Caudate nucleus (tissue), 63 donors: ENCODE measurements at places on chromosomes 7 and 10.

DNA sequence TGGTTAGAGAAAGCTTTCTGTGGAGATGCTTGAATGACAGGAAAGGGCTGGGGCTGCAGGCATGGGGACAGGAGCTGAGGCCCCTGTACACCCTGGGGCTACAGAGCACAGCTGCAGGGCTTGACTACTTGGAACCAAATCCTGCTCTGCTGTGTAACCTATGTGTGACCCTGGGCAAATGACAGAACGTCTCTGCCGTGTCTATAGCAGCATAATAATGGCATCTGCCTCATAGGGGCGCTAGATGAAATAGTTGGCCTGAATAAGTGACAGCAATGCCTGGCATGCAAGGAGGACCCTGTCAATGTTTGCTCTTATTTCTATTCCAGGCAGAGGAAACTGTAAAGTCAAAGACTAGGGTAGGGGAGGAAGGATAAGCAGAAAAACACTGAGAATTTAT is 254.0 kb downstream of the USP6NL start:
- DNase-seq: no peak

DNA sequence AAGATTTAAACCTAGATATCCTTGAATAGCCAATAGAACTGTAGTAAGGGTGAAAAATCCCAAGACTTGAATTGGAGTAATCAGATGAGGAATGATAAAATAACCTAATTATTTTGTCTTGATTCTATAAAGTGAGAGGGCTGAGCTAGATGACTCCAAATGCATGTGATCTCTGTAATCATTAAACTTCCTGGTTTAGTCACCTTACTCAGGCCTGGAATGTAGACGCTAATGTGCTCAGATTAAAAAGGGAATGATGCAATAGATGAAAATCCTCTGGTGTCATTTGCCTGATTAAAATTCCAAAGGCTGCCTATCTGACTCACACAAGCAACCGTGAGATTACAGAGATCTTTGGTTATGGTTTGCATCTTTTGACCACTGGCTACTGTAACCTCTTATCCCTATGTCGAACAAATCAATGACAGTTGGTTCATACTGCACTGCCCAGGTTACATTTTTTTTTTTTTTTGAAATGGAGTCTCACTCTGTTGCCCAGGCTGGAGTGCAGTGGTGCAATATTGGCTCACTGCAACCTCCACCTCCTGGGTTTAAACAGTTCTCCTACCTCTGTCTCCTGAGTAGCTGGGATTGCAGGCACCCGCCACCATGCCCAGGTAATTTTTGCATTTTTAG is 2.9 kb upstream of the HKDC1 start:
- no peak for DNase-seq

DNA sequence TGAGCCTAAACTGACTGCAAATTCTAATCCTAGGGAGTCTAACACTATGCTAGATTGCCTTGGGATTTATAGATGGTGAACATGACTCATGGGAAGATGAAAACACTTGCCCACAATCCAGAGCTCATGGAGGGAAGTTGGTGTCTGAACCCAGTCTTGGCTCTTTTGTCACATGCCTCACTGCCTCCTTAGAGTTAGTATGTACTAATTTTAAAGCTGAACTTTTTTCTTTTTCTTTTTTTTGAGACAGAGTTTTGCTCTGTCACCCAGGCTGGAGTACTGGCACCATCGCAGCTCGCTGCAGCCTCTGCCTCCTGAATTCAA is 14.4 kb downstream of the MRPL32 start:
- DNase-seq: no peak

DNA sequence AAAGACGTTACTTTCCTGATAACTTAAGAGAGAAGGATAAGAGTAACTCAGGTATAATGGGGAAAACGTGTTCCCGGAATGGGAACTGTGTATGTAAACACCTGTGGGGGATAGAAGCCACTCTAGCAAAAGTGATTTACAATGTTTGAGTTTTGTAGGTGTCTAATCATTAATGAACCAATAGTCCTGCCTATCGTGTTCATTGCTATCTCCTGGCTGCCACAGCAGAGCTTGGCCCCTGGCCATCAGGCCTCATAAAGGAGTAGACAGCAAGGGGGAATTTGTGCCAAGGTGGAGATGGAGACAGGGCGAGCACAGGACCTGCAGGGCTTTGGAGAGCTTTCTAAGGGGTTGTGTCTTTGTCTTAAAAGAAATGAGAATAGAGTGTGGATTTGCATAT is 102.1 kb downstream of the GAD2 start:
- no peak for DNase-seq

DNA sequence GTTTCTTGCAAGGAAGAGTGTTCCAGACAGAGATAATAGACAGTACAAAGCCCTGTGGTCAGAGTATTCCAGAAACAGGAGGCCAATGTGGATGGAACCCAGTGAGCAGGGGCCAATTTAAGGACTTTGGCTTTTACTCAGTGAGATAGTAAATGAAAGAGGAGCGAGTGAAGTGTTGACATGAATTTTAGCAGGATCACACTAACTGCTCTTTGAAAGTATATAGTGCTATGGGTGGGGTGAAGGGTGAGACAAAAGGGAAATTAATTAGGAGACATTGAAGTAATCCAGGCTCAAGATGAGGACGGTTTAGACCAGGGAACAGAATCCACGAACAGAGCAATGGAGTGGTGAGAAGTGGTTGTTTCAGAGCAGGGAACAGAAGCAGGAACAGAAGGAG is 62.2 kb upstream of the TES start:
- no peak for DNase-seq

DNA sequence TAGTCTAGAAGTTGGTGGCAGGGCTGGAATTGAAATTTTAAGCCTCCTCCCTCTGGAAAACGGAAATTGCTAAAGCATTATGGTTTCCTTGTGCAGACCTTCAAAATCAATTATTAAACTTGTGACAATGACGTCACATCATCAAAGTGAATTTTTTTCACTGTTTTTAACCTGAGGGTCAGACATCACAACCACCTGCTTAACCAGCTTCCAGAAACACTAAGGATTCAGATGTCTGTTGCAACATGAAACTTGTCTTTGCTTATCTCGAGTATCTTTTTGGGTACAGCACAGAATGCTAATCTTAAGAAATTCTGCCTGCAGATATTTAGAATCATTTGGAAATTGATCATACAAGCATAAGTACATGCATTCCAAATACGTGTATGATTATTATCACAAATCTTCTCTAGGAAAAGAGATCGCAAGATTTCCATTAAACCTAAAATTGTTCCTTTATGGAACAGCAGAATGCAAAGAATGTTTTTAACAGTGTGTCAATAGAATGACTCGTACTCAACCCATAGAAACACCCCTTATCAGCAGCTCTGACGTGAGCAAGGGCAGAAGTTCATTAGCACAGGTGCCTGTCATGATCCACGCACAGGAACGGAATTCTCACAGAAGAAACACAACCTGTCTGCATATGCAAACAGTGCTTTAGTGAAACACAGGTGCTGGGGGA is 4.1 kb upstream of the GTPBP4 start:
- no peak for DNase-seq

DNA sequence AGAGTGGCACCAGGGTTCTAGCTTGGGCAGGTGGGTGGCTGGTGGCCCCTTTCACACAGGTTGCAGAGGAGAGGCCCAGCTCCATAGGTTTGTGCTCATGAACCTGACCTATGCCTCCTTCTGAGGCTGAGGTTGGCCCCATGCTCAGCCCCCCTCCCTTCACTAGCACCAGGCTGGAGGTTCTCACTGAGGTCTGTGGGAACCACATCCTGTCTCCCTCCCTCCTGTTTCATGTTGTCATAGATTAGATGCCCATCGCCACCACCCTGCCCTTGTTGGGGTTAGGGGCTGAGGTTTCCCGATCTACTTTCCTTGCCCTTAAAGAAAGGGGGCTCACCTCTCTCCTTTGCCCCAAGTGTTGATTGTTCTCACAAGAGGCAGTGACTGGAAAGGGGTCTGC is 14.7 kb downstream of the NEUROG3 start:
- no peak for DNase-seq

GRCh38 chr10:103575416-103576075 is 82.0 kb downstream of the NEURL1 start:
- no peak for DNase-seq

DNA sequence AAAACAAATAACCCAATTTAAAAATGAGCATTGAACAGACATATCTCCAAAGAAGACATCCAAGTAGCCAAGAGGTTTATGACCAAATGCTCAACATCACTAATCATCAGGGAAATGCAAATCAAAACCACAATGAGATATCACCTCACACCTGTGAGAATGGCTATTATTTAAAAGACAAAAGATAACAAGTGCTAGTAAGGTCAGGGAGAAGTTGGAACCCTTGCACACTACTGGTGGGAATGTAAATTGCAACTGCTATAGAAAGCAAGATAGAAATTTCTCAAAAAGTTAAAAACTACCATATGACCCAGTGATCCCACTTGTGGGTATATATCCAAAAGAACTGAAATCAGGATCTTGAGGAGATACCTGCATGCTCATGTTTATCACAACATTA is 49.5 kb downstream of the SGMS1 start:
- DNase-seq: no peak

DNA sequence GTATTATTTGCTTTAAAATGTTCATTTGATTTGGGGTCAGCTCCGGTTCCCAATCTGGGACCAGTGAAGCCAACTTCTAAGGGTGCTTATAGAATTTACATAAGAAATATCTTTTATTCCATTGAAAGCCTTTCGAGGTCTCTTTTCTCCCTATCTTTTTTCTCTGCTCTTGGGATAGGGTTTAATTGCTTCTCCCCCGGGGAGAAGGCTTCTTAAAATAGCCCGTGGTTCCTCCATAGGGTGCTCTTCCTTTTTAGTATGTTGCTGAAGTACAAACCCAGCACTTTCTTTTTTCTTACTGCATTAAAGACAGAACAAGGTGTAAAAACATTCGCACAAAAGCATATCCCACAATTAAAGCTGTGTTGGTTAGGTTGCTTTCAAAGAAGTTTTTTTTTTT is 107.5 kb downstream of the POU6F2 start:
- DNase-seq: no peak

- no peak for DNase-seq
These were observed 208.5 kb downstream of the RNLS start for GRCh38 chr10:88374392-88375175.

DNA sequence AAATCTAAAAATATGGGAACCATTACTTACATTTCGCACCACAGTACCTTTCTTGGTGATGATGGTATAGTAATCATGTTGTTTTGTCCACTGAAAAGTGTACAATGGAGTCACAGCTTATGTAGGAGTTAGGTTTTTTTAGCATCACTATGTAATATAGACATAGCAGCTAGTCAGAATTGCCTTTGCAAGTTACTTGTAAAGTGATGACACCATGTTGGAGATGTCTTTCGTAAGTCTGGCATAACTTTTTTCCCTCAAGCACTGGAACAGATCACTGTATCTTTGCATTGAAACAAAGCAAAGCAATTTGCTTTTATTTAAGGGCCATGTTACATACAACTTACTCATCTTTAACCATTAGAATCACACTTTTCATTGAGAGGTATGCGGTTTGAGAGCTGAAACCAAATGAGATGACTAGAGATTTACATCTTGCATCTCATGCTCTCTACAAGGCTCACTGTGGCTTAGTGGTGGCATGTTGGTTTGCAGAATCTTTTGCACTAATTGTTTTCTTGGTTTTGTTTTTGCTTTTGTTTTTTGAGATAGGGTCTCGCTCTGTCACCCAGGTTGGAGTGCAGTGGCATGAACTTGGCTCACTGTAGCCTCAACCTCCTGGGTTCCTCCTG is 18.3 kb downstream of the UBN2 start:
- DNase-seq: no peak

GRCh38 chr10:110226926-110227641 is 19.7 kb downstream of the MXI1 start:
- DNase-seq: peak; percentile 78

DNA sequence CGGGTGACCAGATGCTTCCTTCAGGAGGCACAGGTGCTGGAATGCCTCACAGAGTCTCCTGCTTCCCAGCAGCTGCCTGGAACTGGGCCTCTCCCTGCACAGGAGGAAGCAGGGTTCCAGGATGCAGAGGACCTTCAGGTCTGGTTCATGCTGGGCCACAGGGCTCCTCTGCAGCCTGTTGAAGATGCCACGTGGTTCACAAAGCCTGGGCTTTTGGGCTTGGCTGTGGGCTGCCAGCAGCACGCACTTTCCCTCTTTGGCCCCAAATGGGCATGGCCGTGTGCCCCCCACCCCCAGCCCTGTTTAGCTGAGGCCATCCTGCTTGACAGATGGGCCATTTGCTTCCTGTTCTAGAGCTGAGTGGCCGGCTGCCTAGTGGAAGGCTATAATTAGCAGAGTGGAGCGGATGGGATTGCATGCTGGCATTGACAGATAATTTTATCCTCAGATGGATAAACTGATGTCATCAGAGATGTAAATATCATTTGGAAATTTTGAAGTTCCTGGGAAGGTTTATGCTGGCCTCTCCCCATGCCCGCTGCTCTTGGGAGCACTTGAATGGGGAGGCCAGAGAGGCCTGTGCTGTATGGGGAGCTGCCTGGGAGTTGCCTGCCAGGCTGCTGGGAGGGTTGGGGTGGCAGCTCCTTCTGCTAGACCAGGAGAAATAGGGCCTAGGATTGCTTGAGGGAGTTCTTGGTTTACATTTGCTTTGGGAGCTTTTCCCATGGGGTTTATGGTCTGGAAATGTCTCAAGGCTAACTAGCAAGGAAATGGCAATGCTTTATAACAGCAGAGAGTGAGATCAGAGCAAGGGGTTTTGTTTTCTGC is 28.2 kb downstream of the TSPAN15 start:
- no peak for DNase-seq

- DNase-seq: no peak
These were observed 11.2 kb downstream of the IL2RA start for GRCh38 chr10:6050801-6051445.

DNA sequence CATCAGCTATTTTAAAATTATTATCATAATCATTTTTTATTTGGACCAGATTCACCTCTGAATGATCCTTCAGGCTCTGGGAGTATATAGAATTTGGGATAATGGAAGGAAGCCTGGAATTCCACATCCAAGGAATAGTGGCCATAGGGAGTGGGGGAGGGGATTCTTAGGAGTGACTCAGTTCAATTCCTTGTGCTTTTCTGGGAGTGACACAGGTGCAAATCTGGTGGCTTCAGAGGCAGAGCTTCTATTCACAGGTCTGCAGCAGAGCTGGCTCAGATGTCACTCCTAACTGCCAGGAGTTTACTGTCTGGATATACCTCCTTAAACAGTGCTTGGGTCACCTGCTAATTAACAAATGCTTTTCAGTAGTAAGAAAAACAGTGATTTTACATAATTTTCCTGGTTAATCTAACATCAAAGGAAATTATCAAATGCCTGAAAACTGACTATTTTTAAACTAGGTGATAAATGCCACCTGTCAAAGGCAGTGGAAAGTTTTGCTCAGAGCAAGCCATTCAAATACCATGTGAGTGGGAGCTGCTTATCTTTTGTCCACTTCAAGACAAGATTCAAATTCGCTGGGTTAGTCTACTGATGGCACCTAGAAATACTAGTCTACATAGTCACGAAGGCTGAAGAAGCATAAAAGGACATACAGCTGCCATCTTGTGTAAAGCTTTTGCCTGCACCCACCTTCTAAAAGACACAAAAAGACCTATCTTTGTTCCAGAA is 106.7 kb upstream of the LAMB4 start:
- no peak for DNase-seq

DNA sequence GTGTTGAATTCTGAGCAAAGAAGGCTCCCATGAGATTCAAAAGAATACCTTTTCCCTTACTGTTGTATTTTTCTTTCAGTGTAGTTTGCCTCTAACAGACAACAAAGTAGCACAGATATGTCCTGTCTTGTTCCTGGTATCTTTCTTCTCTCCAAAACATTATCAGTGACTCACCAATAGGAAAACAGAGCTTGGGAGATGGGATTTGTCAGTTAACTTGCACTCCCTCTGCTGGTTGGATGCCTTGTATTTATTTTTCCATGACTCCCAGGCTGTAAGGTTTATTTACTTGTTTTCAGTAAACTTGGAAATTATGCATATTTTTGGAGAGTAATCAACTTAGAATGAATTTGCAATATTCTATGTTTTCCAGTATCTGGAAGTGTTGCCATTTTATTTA is 129.7 kb downstream of the SAMD9 start:
- no peak for DNase-seq
